Thyroid gland (tissue), 4 donors: ENCODE measurements at places on chromosomes 5 and 9. TPM values are rescaled to one million over a fixed set of nuclear protein-coding genes. Genes with fewer than 3 reads are reported as not detected.

The NTNG2 gene
- 0.44 TPM for total RNA-seq

The ICE1 gene
- total RNA-seq: 41.8 TPM

The PCDHB15 gene
- total RNA-seq: 6.2 TPM

The GABRG2 gene
- not detected for total RNA-seq

The TLR4 gene
- total RNA-seq: 59.0 TPM

The GPX8 gene
- 34.0 TPM for total RNA-seq

The OBP2B gene
- not detected for total RNA-seq
